ENCODE measurements at places on chromosomes 13 and 19.

DNA sequence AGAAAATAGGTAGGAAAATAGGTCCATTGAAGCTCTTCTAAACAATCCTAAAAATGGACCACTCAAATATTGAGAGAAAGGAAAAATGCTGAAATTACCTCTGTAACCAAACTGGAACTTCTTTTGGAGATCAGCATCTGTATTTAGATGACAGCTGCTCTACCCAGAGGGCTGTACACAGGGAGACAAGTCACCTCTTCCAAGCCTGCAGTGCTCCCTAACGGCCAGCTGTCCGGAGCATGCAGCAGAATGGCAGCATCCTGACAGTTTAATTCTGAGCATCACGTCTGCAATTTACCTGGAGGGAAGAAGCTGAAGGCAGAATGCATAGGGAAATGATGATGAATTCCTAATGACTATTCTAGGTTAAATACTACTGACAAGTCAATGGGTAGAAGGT lies 62.8 kb upstream of the DIAPH3 start:
- peak; percentile 36 for DNase-seq

GRCh38 chr13:41668130-41668757 lies 210.9 kb downstream of the RGCC start:
- peak; percentile 90 for DNase-seq

DNA sequence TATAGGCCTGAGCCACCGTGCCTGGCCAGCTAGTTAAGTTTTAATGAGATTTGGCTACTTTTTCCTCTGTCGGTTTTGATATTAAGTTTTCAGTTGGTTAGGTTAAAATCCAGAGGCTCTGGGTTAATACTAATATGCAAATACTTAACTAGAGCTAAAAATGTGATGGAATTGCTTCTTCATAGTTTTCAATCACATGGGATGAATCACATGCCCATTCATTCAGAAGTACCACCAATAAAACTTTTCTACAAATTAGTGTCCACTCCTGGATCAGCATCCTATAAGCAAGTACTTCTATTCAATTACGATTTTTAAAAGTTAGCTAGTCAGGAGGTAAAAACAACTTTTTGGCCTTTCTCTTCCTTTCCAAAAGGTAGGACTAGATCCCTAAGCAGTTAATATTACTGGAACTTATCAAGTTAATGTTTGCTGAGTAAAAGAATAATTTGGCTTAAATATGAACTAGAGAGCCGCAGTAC lies 4.3 kb downstream of the SLC25A30 start:
- DNase-seq = no peak

DNA sequence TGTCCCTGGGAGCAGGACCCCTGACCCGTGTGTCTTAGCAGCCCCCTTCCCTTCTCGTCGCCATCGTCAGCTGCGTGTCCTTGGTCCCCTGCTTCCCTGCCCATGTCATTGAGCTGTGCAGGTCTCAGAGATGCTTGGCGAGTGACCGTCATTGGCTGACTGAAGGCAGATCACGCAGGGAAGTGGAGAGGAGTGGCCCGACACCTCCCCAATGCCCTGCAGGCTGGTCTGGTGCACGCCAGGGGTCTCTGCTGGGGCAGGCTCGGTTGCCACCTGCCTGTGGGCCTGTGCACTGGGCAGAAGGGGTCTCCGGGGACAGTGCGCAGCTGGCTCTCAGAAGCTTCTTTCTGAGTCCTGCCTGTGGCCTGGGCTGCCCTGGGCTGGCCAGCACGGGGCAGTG lies 6.2 kb downstream of the GNA11 start:
- DNase-seq = no peak

GRCh38 chr19:42111384-42111783 lies 20.9 kb downstream of the POU2F2 start:
- DNase-seq = no peak

GRCh38 chr19:19356901-19357566 lies 36.4 kb downstream of the MAU2 start:
- no peak for DNase-seq
